ENCODE measurements at places on chromosomes 11 and 22.

- DNase-seq = no peak
Observed at GRCh38 chr11:62390237-62390636, 28.6 kb upstream of the SCGB1A1 start.

- no peak for DNase-seq
Observed at GRCh38 chr22:39268645-39269044, 23.9 kb upstream of the PDGFB start.

DNA sequence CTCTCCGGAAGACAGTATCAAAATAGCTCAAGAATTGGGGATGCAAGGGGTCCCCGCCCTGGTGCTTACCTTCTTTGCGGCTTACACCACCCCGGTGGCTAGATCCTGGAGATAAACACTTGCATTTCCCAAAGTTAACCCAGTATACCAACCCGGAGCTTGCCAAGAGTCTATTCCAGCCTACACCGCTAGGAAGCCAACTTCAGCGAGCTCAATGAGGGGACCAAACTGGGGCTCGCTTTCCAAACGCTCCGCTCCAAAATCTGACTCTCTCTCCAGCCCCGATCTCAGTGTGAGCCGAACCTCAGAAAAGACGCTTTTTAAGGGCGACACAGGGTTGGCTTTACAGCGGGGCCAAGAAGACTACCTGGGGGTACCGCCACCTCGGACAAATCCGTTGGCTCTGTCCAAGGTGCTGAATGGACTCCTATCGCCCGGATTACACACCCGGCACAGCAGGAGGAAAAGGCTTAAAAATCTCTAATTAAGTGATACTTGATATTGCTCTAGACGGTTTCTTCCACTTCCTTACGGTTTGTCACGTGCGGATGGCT, 20.1 kb upstream of the BDNF start:
- DNase-seq = no peak

DNA sequence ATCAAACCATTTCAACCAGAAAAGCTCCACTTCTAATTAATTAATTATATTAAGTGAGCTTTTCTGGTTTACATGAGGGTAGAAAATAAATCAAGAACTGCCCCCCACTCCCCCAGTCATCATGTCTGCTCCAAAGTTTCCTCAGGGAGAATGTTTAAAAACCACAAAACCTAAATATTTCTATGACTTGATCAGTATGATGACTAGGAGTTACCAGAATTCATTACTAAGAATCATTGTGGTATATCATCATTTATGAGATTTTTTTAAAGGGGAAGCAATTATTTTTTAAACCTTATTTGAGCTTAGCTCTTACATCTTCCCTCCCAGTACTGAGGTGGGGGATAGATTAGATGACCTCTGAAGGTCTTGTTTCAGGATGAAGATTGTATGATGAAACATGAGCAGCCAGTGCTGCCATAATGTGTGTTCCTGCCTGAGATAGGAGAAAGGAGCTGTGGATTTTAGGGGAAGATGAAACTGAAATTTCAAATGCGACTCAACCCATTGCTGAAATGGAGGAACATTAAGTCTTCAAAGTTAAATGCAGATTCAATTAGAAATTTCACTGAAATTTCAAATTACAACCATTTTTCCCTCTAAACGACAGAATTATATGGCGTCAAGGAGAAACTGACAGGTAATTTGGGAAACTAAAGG, 401.3 kb upstream of the CADM1 start:
- DNase-seq = no peak

DNA sequence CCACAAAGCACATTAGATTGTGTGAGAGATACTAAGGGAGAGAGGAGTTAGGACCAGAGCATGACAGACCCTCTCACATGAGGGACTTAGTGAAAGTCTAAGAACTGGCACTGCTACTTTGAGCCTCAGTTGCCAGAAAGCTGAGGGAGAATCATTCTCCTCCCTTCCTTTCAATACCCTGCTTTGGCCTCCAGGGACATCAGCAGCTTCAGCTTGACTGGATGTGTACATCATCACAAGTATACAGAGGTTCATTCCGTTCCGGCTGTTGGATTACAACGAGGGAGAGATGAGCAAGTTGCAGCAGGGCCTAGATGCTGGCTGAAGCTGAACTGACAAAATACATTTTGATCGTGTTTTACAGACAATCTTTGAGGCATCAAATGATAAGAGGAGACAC, 15.7 kb upstream of the ANO5 start:
- DNase-seq = no peak

DNA sequence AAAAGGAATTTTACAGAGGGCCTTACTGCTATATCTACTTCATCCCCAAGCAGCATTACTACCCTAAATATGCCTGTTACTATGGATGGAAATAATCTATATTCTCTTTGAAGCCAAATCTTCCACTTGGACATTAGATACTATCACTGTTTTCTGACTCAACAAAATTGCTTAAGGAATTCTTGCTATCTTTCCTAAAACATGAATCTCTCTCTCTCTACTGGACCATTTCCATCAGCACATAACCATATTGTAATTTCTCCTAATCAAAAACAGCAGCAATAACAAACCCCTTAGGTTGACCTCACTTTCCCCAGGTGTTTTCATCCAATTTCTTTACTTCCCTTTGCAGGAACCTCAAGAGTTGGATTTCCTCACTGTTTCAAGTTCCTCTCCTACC, 67.9 kb upstream of the BLID start:
- DNase-seq = no peak

GRCh38 chr11:41659985-41660384, 200.5 kb upstream of the LRRC4C start:
- no peak for DNase-seq

DNA sequence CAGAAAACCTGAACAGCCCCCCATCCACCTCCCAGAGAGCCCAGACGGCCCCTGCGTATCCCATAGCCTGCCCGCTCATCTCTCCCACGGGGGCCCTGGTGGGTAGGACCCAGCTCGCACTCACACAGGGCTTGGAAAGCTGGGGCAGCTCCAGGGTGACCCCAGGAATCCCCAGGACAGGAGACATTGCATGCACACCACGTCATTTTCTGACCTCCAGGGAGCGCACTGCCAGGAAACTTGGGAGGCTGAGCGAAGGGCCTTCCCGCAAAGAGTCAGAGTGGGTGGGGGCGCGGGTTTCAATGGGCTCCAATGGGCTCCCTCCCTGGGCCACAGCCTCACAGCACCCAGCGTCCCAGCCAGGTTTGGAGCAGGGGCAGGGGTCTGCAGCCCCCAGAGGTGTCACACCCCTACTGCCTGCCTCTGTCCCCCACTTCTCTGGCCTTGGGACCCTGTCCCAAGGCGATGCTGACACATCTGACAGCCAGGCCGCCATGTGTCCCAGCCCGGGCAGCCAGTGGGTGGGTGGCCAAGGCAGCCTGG, 8.2 kb upstream of the SYT8 start:
- DNase-seq = no peak

GRCh38 chr11:9604134-9604533, 30.7 kb downstream of the WEE1 start:
- no peak for DNase-seq

DNA sequence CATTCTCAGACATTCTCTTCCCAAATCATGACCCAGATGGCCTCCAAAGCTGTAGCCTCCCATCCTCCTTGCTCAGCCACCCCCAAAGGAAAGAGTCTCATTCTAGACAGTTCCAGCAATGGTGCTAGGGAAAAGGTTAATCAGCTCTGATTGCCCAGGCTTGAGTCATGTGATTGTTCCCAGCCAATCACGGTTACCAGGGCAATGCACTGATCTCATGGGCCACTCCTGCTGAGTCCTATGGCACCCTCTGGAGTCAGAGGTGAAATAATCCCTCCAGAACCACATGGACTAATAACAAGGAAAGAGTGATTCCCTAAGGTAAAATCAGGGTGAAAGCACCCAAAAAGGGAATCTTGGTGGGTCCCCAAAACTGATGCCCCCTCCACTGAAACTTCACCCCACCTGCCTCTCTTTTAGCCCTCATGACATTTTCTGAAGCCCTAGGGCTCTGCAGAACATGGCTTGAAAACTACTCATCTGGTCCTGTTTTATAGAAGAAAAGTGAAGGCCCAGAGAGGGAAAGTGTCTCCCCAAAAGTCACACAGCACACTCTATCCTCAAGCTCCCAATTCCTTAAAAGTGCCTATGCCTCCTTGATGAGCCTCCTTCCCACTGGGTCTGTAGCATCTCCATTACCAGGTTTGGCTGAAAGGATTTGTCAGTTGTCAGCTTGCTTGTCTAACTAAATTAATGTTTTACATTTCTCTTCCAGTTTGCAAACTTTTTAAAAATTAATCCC, 203.7 kb downstream of the MN1 start:
- no peak for DNase-seq

GRCh38 chr11:74442636-74443035, 24.7 kb downstream of the KCNE3 start:
- DNase-seq = no peak

DNA sequence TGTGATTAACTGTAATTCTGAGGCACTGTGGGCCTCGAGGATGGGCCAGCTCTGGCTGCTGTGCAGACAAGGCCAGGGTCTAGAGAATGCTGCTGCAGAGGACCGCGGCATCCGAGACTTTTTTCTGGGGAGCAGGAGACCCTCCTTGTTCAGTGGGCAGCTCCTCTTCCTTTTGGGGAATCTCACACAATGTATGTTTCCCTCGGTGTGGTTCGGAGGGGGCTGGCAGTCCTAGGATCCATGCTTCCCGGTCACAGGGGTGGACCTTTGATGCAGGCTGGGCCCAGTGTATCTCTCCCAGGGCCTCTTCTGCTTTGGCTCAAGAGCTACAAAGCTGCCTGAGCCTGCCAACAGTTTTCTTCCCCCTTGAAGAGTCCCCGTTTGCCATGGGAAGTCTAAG, 31.5 kb downstream of the MYEOV start:
- no peak for DNase-seq

GRCh38 chr11:87353771-87354345, 316.1 kb downstream of the TMEM135 start:
- no peak for DNase-seq

GRCh38 chr11:64994318-64994717, 2.5 kb downstream of the BATF2 start:
- no peak for DNase-seq

DNA sequence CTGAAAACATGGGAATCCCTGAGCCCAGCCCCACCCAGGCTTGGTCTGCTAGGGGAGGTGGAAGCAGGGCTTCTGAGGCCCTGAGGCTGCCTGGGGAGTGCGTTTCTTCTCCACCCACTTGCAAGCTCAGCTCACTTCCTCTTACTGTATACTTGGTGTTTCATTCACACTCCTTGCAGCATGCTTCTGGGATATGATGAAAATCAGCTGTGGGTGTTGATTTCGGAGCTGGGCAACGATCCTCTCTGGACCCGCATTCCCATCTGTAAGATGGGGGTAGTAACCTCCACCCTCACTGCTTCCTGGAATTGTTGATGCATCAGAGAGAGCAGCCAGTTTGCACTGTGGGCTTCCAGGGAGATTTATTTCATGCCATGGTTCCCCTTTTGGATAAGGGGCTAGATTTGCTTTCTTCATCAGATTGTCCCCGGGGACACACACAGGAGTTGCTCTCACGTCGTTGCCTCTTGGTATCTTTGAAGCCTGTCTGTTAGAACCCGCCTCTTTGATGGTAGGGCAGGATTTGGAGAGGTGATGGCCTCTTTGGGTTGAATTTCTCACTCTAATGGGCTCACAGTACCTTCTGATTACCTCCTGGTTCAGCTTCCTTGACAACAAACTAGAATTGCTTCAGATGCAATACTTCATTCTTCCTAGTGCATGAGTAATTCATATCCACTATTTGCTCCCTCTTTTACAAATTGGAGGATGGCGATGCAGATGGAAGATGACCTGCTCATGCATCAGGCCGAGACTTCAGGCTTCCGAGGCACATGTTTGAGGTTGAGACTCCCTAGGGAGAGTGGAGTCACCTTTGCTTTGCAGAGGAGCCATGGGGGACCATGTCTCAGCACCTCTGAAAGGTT, 40.4 kb downstream of the BCR start:
- no peak for DNase-seq

- no peak for DNase-seq
Observed at GRCh38 chr22:23754220-23754919, at the start of gene VPREB3. Gene VPREB3 (minus strand): TSS chr22:23754425. CDS start chr22:23754363, 62 bp downstream.

DNA sequence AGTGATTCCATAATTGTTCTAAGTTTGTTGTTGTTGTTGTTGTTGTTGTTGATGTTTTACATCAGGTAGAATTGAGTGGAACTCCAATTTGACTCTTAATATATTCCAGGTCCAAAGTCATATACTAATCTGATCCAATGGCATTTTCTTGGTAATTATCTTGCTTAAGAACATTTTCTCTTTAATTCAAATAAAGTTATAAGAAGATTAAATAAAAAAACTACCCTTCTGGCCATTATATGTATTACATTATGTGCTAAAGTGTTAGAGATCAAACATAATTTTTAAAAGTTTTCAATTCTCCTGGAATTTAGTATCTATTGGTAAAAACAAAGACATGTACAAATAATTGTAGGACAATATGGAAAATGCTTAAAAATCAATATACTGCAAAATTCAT, 775.4 kb downstream of the LUZP2 start:
- no peak for DNase-seq

- no peak for DNase-seq
Observed at GRCh38 chr22:21984793-21985192, 2.2 kb upstream of the TOP3B start.

DNA sequence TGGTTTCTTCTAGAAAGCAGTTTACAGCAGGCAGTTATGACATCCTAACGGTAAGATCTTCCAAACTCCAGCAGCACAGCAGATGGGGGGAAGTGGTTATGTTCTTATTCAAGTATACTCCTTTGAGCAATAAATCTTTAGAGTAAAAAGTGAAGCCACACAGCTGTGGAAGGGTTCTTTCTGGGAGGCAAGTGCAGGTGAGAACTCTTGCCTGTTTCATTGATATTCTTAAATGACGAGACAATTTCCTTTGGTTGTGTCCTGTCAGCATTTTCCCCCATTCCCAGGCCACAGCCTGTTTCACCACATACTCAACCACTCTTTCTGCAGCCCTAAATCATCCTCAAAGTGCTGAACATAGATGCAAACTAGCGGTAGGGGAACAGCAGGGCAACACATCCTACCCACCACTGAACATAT, 207.3 kb upstream of the MTNR1B start:
- DNase-seq = no peak

- DNase-seq = no peak
Observed at GRCh38 chr22:20514658-20515406, 7.4 kb downstream of the MED15 start.

DNA sequence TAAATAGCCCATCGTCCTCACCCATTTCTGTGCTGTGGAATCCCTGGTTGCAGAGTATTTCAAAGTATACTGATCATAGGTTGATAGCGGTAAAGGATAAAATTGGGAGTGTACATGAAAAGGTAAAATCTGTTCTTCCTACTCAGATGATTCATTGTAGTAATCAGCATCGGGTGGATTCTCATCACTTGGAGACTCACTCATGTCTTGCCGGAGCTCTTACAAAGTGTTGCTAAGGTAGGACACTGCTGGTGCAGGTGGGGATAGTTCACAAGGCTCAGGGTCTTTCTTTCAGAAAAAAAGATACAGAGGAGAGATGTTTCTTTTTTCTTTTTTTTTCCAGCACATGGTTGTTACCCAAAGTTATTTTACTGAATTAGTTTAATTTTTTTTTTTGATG, 84.8 kb downstream of the MTNR1B start:
- DNase-seq = no peak

- DNase-seq = no peak
Observed at GRCh38 chr11:28777126-28777525, 668.9 kb downstream of the METTL15 start.

GRCh38 chr11:62611705-62612365, 740 bp downstream of the EML3 start:
- DNase-seq = peak; percentile 25
